ENCODE measurements at places on chromosomes 7 and 10. TPM values are rescaled to one million over a fixed set of nuclear protein-coding genes. Genes with fewer than 3 reads are reported as not detected.
A peak's percentile ranks its signal among the peaks of the same experiment; 100 is the strongest.

DNA sequence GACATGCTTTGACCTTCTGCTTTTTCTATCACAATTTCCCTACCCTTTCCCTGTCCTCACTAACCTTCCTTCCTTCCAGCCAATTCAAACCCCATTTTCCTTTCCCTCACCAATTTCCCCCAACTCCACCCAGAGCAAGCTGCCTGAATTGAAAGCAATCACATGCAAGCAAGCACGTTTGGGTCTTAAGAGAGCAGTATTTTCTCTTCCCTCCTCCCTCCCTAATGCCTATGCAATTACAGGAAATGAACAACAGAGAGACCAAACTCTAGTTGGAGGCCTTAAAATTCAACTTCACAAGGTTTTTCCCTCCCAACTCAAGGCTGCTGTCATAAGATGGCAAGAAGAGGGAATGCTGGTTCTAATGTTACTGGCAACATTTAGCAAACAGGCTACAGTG, 117.2 kb downstream of the MYOF start:
- no peaks in the 10 kb centered on the region for H3K27me3 ChIP-seq
- no peak overlapping the region for H3K27ac ChIP-seq

DNA sequence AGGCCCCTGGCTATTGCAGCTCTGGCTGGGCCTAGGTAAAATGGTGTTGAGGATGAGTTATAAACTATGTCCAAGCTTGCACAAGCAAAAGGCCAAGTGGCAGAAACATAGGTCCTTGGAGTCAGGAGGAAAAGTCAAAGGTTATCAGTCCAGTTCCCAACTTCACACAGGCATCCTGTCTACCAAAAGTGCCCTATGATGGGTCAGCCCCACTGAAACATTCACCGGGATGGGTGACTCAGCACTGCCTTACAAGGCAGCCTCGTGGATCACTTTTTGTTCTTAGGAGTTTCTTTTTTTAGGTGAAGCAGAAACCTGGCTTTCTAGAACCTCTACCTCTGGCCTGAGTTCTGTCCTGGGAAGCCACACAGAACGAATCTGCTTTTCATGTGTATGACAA, 158.8 kb upstream of the LYZL2 start:
- H3K4me3 ChIP-seq, result no peak overlapping the region
- no peak overlapping the region for H3K27ac ChIP-seq
- no peaks in the 10 kb centered on the region for H3K36me3 ChIP-seq
- DNase-seq, result no peak
- H3K4me1 ChIP-seq, result no peaks in the 10 kb centered on the region

- no peaks in the 10 kb centered on the region for H3K27me3 ChIP-seq
- no peak overlapping the region for H3K27ac ChIP-seq
- H3K4me3 ChIP-seq, result no peak overlapping the region
- no peaks in the 10 kb centered on the region for H3K36me3 ChIP-seq
- H3K4me1 ChIP-seq, result no peaks in the 10 kb centered on the region
These were observed 24.5 kb upstream of the GOLGA7B start for GRCh38 chr10:97825020-97825760.

- H3K27me3 ChIP-seq, result no peaks in the 10 kb centered on the region
- H3K4me3 ChIP-seq, result no peak overlapping the region
These were observed 6.3 kb downstream of the MYOF start for GRCh38 chr10:93475871-93476270.

- H3K27ac ChIP-seq, result no peak overlapping the region
- no peaks in the 10 kb centered on the region for H3K27me3 ChIP-seq
- no peak for DNase-seq
- no peaks in the 10 kb centered on the region for H3K4me1 ChIP-seq
- H3K4me3 ChIP-seq, result no peak overlapping the region
These were observed 3.5 kb downstream of the STK31 start for GRCh38 chr7:23713285-23714149.

GRCh38 chr10:6014241-6014761, 37.0 kb upstream of the IL15RA start:
- DNase-seq, result peak; percentile 58
- H3K27ac ChIP-seq, result no peak overlapping the region
- H3K4me3 ChIP-seq, result no peak overlapping the region
- H3K4me1 ChIP-seq, result peaks cover 5% of the 10 kb centered on the region
- no peaks in the 10 kb centered on the region for H3K36me3 ChIP-seq

DNA sequence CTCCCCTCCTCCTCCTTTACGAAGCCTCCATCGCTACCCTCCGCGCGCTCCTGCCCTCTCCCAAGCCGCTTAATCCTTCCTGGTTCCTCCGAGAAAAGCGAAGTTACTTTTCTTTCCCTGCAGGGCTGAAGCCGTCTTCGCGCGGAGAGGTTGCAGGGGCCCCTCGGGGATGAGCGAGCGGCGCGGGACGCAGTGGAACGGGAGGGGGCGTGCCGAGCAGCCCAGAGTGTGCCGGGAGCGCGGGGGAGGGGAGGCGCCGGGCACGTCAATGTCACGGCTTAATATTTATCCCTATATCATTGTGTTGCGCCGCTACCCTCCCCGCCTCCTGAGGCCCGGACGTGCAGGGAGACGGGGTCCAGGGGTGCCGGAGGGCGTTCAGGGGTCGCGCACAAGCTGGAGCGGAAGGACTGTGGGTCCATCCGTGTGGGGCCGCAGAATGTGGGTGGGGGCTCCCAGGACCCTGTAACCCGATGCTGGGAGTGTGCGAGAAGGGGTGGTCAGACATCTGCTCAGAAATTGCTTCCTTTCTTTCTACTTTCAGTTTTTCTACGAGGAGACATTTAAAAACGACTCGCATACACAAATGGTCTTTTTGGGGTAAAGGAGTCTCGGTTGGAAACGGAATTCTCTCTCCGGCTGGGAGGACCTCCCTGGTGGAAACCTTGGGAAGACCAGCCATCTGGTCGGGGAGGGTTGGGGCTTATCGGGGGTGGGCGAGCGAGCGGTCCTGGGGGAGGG, 2.4 kb downstream of the CDK6 start:
- peaks cover 48% of the 10 kb centered on the region for H3K4me1 ChIP-seq
- peak; percentile 89 for DNase-seq
- no peaks in the 10 kb centered on the region for H3K36me3 ChIP-seq
- H3K4me3 ChIP-seq, result peak overlapping the region; percentile 83
- peak overlapping the region; percentile 87 for H3K27ac ChIP-seq
- H3K27me3 ChIP-seq, result no peaks in the 10 kb centered on the region

DNA sequence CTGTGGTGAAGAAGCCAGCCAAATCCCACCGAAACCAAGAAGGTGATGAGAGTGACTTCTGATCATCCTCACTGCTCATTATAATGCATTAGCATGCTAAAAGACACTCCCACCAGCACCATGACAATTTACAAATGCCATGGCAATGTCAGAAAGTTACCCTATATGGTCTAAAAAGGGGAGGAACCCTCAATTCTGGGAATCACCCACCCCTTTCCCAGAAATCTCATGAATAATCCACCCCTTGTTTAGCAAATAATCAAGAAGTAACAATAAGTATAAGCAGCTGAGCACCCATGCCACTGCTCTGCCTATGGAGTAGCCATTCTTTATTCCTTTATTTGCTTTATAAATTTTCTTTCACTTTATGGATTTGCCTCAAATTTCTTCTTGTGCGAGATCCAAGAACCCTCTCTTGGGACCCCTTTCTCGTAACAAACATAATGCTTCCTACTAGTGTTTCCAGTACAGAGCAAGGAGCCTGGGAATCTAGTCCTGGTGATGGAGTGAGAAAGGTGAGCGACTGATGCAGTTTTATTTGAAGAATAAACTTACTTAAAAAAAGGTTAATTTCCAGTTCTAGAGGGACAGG, 18.4 kb upstream of the EXOC6 start:
- peaks cover 22% of the 10 kb centered on the region for H3K4me1 ChIP-seq
- H3K36me3 ChIP-seq, result no peaks in the 10 kb centered on the region
- H3K27me3 ChIP-seq, result no peaks in the 10 kb centered on the region
- no peak for DNase-seq

GRCh38 chr10:19874791-19875190, 58.6 kb downstream of the PLXDC2 start:
- H3K36me3 ChIP-seq, result no peaks in the 10 kb centered on the region
- H3K27me3 ChIP-seq, result no peaks in the 10 kb centered on the region
- peaks cover 4% of the 10 kb centered on the region for H3K4me1 ChIP-seq
- no peak for DNase-seq

DNA sequence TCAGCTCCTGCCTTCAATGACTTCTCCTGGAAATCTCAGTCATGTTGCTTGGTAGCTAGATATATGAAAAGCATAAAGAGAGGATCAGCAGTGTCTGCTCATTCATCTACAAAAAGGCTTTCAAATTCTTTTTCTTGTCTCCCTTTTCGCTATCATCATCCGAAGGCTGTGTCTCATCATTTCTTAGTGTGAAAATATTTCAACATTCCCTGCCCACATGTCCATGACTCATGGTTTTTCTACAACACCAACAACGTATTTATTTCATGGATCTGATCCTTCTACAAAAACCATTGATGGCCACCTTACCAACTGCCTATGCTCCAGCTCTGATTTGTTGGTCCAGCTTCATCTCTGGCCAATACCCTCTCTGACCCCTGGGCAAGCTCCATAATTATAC, 472.5 kb upstream of the GHITM start:
- no peaks in the 10 kb centered on the region for H3K27me3 ChIP-seq
- no peak overlapping the region for H3K27ac ChIP-seq
- no peaks in the 10 kb centered on the region for H3K4me1 ChIP-seq
- H3K36me3 ChIP-seq, result no peaks in the 10 kb centered on the region

GRCh38 chr10:28135258-28135657, 136.4 kb upstream of the ODAD2 start:
- no peak overlapping the region for H3K27ac ChIP-seq
- no peak overlapping the region for H3K4me3 ChIP-seq
- no peak for DNase-seq
- H3K4me1 ChIP-seq, result no peaks in the 10 kb centered on the region

- no peak overlapping the region for H3K4me3 ChIP-seq
- DNase-seq, result peak; percentile 45
- H3K27ac ChIP-seq, result no peak overlapping the region
These were observed 178.9 kb downstream of the BICC1 start for GRCh38 chr10:58691528-58691927.

GRCh38 chr7:52584041-52584440, 451.4 kb upstream of the POM121L12 start:
- H3K36me3 ChIP-seq, result no peaks in the 10 kb centered on the region
- no peak overlapping the region for H3K27ac ChIP-seq
- H3K4me1 ChIP-seq, result no peaks in the 10 kb centered on the region
- H3K4me3 ChIP-seq, result no peak overlapping the region
- no peaks in the 10 kb centered on the region for H3K27me3 ChIP-seq

DNA sequence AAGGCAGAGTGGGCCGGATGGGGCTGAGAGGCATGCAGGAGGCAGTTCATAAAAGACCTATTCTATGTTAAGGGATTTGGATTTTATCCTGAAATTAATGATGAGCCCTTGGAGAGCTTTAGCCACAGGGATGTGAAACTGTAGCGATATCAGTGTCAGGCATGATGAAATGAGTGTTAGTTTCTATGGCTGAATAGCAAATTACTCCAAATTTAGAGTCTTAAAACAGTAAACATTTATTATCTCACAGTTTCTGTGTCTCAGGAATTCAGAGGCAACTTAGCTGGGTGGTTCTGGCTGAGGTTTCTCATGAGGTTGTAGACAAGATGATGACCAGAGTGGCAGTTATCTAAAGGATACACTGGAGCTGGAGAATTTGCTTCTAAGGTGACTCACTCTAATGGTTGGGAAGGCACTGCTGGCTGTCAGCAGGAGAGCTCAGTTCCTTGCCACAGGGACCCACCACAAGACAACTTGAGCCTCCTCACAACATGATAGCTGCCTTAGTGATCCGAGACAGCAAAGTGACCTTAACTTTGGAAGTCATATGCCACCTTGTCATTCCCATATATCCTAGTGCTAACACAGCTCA, 36.7 kb upstream of the SFTPD start:
- no peaks in the 10 kb centered on the region for H3K27me3 ChIP-seq
- DNase-seq, result no peak
- no peaks in the 10 kb centered on the region for H3K4me1 ChIP-seq
- no peak overlapping the region for H3K4me3 ChIP-seq
- H3K36me3 ChIP-seq, result no peaks in the 10 kb centered on the region

- peaks cover under 1% of the 10 kb centered on the region for H3K4me1 ChIP-seq
- no peak overlapping the region for H3K4me3 ChIP-seq
- H3K27me3 ChIP-seq, result no peaks in the 10 kb centered on the region
These were observed 32.0 kb downstream of the PRLHR start for GRCh38 chr10:118563373-118563890.

GRCh38 chr7:129862682-129863081, 90.1 kb downstream of the UBE2H start:
- H3K36me3 ChIP-seq, result no peaks in the 10 kb centered on the region
- no peaks in the 10 kb centered on the region for H3K27me3 ChIP-seq
- H3K27ac ChIP-seq, result peak overlapping the region; percentile 9
- no peak overlapping the region for H3K4me3 ChIP-seq
- peaks cover 92% of the 10 kb centered on the region for H3K4me1 ChIP-seq

DNA sequence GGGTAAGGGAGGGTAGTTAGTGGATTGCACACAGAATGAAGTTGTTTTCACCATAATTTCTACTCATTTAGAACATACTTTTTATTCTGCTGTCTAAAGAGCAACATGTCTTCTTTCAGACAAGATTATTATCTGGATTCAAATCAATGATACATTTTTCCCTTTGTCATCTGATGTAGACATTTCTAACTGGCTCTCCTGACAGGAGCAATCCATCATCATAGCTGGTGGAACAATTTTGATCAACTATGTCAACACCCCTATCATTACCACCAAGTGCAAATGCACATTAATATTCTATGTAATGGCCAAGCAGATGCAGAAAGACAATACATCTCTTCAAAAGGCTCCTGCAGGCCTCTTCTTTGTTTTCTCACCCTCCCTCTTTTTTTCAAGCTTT, 672.9 kb upstream of the LRRTM3 start:
- no peaks in the 10 kb centered on the region for H3K36me3 ChIP-seq
- no peaks in the 10 kb centered on the region for H3K27me3 ChIP-seq
- no peak overlapping the region for H3K4me3 ChIP-seq
- no peak overlapping the region for H3K27ac ChIP-seq
- no peak for DNase-seq

- H3K4me3 ChIP-seq, result no peak overlapping the region
These were observed 466.6 kb upstream of the IGFBP3 start for GRCh38 chr7:46387646-46388045.

The AKR1C4 gene
- not detected for polyA plus RNA-seq

The TCERG1L gene
- not detected for polyA plus RNA-seq

The CASTOR2 gene
- 11.1 TPM for polyA plus RNA-seq

The TMEM196 gene
- polyA plus RNA-seq, result not detected

The OR13A1 gene
- 0.04 TPM for polyA plus RNA-seq

The SYT15B gene
- polyA plus RNA-seq, result 1.1 TPM

The CHAT gene
- not detected for polyA plus RNA-seq

The EPDR1 gene
- 10.5 TPM for polyA plus RNA-seq

The GPR15LG gene
- 0.11 TPM for polyA plus RNA-seq

The PIP gene
- polyA plus RNA-seq, result not detected

Measured in heart left ventricle (tissue), 16 donors.